ENCODE measurements at places on chromosomes 12 and 14.

GRCh38 chr14:53571641-53572328 lies 384.8 kb downstream of the BMP4 start:
- H3K27ac ChIP-seq: no peak overlapping the region
- no peaks in the 10 kb centered on the region for H3K4me1 ChIP-seq

DNA sequence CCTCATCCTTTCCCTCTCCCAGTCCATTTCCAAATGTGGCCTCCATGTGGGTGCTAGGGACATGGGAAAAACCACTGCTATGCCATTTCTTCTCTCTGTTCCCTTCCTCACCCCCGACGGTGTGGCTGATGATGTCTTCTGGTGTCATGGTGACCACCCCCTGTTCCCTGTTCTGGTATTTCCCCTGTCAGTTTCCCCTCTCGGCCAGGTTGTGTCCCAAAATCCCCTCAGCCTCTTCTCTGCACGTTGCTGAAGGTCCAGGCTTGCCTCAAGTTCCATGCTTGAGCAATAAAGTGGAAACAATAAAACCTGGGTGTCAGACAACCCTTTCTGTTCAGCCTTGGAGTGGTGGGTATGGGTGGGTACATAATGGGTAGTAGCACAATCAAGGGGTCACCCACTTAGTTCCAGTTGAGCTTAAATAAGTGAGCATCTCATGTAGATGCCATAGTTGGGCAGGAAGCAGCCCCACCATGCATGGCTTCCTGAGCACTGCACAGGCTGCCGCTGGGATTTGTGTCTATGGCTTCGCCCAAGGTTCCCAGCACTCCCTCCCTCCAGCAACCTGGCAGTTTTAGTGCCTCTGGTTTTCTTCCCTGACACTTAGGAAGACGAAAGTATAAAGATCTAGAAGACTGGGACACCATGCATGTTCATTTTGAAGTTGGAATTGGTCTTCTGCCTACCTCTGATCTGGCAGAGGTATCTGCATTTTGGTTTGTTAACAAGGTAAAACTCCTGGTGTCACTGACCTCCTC lies 8.7 kb upstream of the ITFG2 start:
- no peak overlapping the region for H3K4me3 ChIP-seq
- H3K27me3 ChIP-seq: no peaks in the 10 kb centered on the region
- H3K36me3 ChIP-seq: peaks cover 66% of the 10 kb centered on the region
- DNase-seq: peak; percentile 35
- no peaks in the 10 kb centered on the region for H3K4me1 ChIP-seq

DNA sequence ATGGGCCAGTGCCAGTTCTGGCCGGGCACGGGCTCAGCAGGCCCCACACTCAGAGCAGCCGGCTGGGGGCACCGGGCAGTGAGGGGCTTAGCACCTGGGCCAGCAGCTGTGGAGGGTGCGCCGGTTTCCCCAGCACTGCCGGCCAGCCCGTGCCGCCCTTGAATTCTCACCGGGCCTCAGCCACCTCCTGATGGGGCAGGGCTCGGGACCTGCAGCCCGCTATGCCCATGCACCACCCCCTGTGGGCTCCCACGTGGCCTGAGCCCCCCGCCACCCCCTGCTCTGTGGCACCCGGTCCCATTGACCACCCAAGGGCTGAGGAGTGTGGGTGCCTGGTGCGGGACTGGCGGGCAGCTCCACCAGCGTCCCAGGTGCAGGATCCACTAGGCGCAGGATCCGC lies 15.4 kb upstream of the GTF2A1 start:
- no peaks in the 10 kb centered on the region for H3K4me1 ChIP-seq
- no peak for DNase-seq
- no peak overlapping the region for H3K4me3 ChIP-seq
- H3K27me3 ChIP-seq: no peaks in the 10 kb centered on the region
- H3K27ac ChIP-seq: no peak overlapping the region

DNA sequence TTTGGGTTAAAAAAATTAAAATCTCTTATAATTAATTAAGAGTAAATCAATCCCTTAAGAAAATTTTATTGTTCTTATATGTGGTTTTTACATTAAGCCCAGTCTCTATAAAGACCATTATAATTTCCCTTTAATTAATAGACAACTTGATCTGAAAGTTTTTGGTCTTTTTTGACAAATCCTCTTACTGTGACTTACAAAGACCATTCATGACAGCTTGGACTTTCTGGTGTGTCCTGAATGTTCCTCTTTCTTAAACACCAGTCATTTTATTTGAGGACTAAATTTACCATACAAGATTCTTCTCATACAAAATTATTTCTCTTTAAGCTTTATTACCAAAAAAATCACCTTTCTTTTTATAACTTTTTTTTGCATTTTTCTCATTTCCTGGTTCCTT lies 368.3 kb downstream of the ADGRD1 start:
- no peaks in the 10 kb centered on the region for H3K27me3 ChIP-seq
- no peak for DNase-seq
- H3K27ac ChIP-seq: no peak overlapping the region
- no peaks in the 10 kb centered on the region for H3K36me3 ChIP-seq
- H3K4me1 ChIP-seq: no peaks in the 10 kb centered on the region
- no peak overlapping the region for H3K4me3 ChIP-seq

DNA sequence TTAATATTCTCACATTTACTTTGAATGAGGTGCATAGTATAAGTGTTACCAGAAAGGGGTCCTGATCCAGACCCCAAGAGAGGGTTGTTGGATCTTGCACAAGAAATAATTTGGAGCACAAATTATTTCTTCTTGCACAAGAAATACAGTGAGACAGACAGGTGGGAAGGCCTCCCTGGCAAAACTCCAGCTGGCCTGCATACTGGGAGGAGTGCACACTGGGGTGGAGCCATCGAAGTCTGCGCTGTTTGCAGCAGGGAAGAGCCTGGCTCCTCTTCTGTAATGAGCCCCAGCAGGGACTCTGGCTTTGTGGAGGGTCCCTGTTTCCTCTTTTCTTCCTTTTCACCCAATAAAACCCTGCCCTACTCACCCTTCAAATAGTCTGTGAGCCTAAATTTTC lies 141.6 kb downstream of the GLT1D1 start:
- H3K4me3 ChIP-seq: no peak overlapping the region
- H3K27me3 ChIP-seq: no peaks in the 10 kb centered on the region
- no peaks in the 10 kb centered on the region for H3K4me1 ChIP-seq
- H3K36me3 ChIP-seq: no peaks in the 10 kb centered on the region

DNA sequence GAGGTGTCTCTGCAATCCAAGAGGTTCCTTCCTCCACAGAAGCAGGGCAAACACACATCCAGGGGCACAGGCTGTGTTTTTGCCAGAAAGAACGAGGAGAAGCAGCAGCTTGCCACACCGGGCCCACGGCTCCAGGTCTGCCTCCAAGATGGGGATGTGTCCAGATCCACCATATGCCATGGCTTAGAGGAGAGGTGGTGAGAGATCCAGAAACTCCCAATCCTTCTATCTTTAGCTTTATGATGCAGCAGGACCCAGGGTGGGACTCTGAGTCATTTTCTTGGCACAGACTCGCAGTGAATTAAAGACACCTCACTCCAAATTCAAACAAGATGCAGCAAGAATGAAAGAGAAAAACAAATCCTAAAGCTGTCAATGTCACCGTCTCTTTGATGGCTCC lies 481.4 kb upstream of the TMEM132C start:
- peaks cover 4% of the 10 kb centered on the region for H3K4me1 ChIP-seq
- DNase-seq: no peak
- H3K4me3 ChIP-seq: no peak overlapping the region
- H3K27ac ChIP-seq: no peak overlapping the region
- no peaks in the 10 kb centered on the region for H3K36me3 ChIP-seq
- no peaks in the 10 kb centered on the region for H3K27me3 ChIP-seq

- H3K4me3 ChIP-seq: no peak overlapping the region
- H3K36me3 ChIP-seq: peaks cover 30% of the 10 kb centered on the region
- no peak overlapping the region for H3K27ac ChIP-seq
- no peak for DNase-seq
- no peaks in the 10 kb centered on the region for H3K27me3 ChIP-seq
Measured at GRCh38 chr14:58315606-58316005, 17.3 kb downstream of the ARID4A start.

DNA sequence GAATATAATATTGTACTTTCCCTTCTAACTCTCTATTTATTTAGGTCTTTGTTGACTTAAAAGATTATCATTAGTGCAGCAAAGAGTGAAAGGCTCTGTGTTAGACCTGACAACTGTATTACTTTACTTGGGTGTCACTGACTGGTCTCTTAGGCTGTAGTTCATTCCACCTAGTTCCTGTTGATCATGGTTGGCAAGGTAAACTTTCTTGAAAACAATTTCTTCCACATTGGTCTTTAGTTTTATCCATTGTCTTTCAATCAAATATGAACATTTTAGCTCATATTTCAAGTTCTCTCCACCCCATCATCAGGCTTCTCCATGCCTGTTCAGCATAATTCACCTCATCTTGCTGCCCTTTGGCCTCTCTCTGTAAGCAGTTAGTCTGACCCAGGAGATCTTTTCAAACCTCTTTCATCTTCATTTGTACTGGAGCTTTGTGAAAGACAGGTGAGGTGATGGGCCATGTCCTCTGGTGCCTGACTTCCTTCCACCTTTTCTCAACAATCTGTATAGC lies 32.1 kb upstream of the PPM1H start:
- DNase-seq: no peak
- H3K27me3 ChIP-seq: no peaks in the 10 kb centered on the region
- H3K4me1 ChIP-seq: peaks cover 9% of the 10 kb centered on the region
- H3K27ac ChIP-seq: no peak overlapping the region
- no peaks in the 10 kb centered on the region for H3K36me3 ChIP-seq

DNA sequence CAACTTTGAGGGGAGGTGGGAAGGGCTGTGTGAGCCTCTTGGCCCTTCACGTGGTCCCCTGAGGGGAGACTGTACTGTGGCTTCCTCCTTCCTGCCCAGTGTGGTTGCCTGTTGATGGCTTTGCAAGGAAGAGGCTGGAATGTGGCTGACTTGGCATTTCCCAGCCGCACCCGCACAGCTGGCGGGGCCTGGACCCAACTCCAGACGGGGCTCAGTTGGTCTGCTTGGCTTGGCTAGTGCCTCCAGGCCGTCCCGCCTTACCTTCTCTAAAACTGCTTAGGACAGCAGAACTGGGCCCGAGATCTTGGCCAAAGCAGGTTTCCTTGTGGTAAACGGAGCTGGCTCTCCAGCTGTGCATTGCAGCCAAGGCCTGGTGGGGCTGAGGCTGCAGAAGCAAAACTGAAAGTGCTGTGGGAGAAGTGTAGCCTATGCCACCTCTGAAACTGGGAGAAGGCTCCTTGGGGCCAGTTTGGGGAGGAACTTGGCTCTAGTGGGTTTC lies 139.5 kb downstream of the SMOC1 start:
- H3K27ac ChIP-seq: no peak overlapping the region
- no peak for DNase-seq
- H3K27me3 ChIP-seq: no peaks in the 10 kb centered on the region
- H3K4me3 ChIP-seq: peak overlapping the region; percentile 42
- no peaks in the 10 kb centered on the region for H3K36me3 ChIP-seq

DNA sequence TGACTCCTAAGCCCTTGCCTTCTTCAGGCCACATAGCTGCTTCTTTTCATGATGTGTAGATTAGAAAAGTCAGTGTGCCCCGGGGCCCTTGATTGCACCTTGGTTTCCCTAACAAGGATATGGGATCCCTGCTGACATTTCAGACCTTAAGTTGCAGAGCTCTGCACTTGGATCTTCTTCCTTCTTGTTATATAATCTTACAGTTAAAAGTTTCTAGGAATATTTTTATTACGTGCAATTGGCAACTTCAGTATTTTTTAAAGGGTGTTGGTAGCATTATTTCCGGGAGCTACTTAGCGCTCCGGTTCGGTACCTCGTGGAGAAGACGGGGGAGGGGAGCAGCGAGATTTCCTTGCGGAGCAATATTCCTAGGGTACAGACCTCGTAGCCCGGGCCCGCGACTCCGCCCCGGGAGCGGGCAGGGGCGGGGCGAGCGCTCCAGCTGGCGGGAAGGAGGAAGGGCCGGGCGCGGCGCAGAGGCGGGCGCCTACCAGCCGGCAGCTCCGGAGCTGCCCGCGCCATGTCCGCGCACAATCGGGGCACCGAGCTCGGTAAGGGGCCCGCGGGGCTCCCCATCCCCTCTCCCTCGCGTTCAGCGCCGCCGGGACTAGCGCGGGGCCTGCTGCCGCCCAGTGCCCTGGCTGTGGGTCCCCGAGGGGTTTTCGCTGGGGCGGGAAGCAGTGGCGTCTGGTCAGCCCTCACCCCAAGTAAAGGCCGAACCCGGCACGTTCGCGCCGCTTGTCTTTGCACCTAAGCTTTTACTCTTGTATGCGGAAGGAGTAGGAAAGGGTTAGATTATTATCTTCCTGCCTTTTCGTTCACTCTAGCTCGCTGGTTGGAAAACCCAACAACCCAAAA lies at the start of gene DERA:
TSS of gene DERA (plus strand) at position 469 of the 858 bp plus-strand sequence. CDS start at position 521, 52 bp downstream.
- peak within 1 kb of the TSS; percentile 89 for H3K27ac ChIP-seq
- H3K27me3 ChIP-seq: no peaks in the 10 kb centered on the region
- H3K36me3 ChIP-seq: no peaks in the 10 kb centered on the region
- peak within 1 kb of the TSS; percentile 78 for H3K4me3 ChIP-seq

- H3K36me3 ChIP-seq: no peaks in the 10 kb centered on the region
- H3K4me3 ChIP-seq: no peak overlapping the region
- H3K27me3 ChIP-seq: no peaks in the 10 kb centered on the region
- DNase-seq: no peak
- H3K27ac ChIP-seq: no peak overlapping the region
- no peaks in the 10 kb centered on the region for H3K4me1 ChIP-seq
Measured at GRCh38 chr14:97166497-97166896, 369.3 kb downstream of the VRK1 start.

DNA sequence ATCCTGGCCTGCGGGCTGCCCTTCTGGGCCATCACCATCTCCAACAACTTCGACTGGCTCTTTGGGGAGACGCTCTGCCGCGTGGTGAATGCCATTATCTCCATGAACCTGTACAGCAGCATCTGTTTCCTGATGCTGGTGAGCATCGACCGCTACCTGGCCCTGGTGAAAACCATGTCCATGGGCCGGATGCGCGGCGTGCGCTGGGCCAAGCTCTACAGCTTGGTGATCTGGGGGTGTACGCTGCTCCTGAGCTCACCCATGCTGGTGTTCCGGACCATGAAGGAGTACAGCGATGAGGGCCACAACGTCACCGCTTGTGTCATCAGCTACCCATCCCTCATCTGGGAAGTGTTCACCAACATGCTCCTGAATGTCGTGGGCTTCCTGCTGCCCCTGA lies 15.4 kb upstream of the BDKRB1 start:
- H3K4me1 ChIP-seq: no peaks in the 10 kb centered on the region
- DNase-seq: no peak
- H3K27ac ChIP-seq: no peak overlapping the region
- no peaks in the 10 kb centered on the region for H3K27me3 ChIP-seq
- no peaks in the 10 kb centered on the region for H3K36me3 ChIP-seq

DNA sequence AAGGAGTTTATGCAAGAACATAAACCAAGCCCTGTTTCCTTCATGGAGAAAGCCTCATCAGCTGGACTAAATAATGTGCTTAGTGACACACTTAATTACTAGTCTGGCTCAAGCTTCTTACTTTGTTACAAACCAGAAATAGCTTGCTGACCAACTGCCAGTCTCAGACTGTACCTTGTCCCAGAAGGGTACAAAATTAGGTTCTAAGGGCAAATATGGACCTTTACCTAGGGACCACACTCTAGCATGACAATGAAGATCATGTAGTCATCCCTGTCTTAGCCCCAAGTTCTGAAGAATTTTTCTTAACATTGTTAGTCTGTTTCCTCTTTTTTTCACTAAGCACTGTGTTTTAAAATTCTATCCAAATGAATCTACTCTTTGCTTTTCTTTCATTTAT lies 2.2 kb downstream of the AMN1 start:
- H3K27me3 ChIP-seq: no peaks in the 10 kb centered on the region
- H3K27ac ChIP-seq: no peak overlapping the region
- peaks cover 10% of the 10 kb centered on the region for H3K4me1 ChIP-seq
- peaks cover 10% of the 10 kb centered on the region for H3K36me3 ChIP-seq
- DNase-seq: no peak

GRCh38 chr12:4855121-4855924 lies 54.4 kb upstream of the KCNA1 start:
- no peaks in the 10 kb centered on the region for H3K27me3 ChIP-seq
- no peaks in the 10 kb centered on the region for H3K36me3 ChIP-seq
- no peak for DNase-seq
- H3K27ac ChIP-seq: no peak overlapping the region
- peaks cover 3% of the 10 kb centered on the region for H3K4me1 ChIP-seq
